Stimulated activated CD4-positive, alpha-beta T cell treated with anti-CD3 and anti-CD28 coated beads, TNF-alpha, amount 100 ng/mL, for 48 hours (primary cell): ENCODE measurements at places on chromosomes 4 and X.

GRCh38 chr4:158671665-158671914, at the start of gene C4orf46:
Gene C4orf46 (minus strand): TSS chr4:158671887. CDS start chr4:158671801, 86 bp downstream.
- no peak for DNase-seq

GRCh38 chr4:179976777-179977176, 2266.4 kb upstream of the TENM3 start:
- no peak for DNase-seq

DNA sequence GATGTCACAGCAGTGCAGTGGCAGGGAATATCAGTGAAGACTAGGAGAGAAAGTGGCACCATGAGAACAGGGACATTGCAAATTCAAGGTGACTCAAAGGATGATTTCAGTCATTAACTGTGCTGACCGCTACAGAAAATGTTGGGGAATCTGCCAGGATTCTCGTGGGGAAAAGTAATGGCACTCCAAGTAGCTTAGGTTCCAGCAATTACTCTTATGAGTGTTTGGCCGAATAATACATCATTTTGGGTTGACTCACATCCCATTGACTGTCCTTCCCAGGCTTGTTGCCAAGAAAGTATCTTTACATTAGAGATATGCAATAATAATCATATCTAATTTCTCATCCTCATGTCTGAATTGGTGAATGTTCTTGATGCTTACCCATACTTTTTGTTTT, 1411.1 kb upstream of the PCDH7 start:
- DNase-seq: no peak

- no peak for DNase-seq
These were observed 92.5 kb upstream of the ENPP6 start for GRCh38 chr4:184310171-184310567.

GRCh38 chr4:24805067-24805466, 9.7 kb downstream of the SOD3 start:
- DNase-seq: no peak

DNA sequence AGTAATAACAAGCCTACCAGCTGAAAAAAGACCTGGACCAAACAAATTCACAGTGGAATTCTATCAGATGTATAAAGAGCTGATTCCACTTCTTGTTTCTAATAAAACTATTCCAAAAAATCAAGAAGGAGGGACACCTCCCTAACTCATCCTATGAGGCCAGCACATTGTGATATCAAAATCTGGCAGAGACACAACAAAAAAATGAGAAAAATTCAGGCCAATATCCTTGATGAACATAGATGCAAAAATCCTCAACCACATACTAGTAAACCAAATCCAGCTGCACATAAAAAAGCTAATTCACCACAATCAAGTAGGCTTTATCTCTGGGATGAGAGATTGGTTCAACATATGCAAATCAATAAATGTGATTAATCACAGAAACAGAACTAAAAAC, 147.9 kb upstream of the NEIL3 start:
- no peak for DNase-seq

- no peak for DNase-seq
These were observed 26.2 kb upstream of the SCRG1 start for GRCh38 chr4:173424899-173425805.

GRCh38 chr4:125826801-125827695, 512.3 kb downstream of the FAT4 start:
- no peak for DNase-seq

- DNase-seq: no peak
These were observed 89.4 kb upstream of the DKK2 start for GRCh38 chr4:107125496-107125895.

DNA sequence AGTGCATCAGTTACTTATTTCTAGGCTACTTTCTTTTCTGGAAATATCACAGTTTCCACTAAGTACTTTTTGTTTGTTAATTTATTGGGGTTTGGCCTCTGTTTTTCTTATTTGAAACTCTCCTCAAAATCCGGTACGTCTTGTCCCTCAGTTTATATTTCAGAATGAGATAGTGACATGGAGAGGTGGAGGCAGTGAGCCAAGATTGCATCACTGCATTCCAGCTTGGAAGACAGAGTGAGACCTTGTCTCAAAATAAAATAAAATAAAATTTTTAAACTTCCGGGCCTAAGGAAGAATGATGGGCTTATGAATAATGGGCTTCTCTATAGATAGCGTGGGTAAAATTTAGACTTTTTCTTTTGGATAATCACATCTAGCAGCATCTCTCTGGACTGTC, 567.8 kb downstream of the TRIML1 start:
- no peak for DNase-seq

DNA sequence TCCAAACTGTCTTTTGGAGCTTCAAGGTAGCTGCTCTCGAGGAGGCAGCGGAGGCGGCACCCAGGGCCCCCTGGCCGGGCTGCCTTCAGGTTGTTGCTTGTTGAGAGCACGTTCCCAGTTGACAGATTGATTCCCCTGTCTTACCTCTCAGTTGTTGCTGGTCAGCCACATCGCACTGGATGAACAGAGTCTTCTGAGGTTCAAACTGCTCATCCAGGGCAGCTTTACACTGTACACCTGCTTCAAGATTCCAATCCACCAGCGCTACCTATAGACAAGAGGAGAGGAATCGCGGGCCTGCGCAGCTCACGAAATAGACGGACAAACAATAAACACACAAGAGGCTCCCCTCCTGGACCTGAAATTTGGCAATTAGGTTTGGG, 497 bp downstream of the HPGD start:
- no peak for DNase-seq

GRCh38 chr4:149166876-149167275, 648.8 kb downstream of the IQCM start:
- no peak for DNase-seq

DNA sequence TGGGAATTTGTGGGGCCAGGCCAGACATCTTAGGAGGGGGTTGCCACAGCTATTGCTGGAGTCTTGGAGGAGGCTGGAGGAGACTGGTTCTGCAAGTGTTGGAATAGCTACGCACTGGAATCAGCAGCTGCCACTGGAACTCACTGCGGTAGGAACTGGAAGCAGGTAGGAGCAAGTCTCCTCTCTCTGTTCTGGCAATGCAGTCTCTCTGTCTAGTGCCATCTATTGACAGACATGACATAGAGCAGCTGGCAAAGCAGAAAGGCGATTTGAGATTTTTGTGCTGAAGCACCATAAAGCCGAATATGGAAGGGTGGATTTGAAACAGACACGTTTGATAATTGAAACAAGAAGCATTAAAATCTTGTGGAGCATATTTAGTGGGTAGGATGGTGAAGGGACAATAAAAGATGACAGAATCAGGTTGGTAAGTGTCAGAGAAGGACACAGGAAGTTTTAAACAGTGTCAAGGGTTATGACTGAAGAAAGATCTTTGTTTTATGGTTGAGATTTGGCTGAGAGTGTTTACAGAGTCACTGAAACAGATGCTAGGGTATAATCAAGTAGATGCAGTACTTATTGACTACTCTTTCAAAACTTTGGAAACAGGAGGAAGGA, 23.5 kb upstream of the SYNPO2 start:
- no peak for DNase-seq

DNA sequence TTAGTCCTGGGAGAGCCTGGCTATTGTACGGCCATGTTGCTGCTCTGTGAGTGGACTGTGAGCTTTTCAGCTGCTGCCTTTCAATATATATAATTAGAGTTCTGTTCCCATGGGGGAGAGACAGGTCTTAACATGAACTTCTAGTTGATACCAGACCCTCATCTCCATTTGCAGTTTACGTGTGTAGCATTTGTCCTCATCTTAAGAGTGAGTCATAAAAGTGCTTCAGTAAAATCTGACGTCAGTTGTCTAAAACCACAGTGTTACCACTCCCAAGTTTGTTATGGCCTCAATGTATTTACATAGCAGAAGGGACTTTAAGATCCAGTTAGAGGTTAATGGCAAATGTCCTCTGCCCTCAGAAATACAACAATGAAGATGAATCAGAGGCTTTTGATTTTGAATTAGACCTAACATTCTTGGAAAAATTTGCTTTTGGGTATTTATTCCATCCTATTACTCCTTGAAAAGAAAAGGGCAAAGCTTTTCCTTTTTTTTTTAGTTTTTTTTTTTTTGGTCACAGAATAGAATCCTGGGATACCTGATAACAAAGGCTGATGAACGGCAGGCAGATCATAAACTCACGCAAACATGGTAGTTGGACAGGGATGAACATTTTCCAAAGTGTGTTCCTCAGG, 38.6 kb downstream of the PHOX2B start:
- DNase-seq: no peak

GRCh38 chr4:67531379-67531962, 13.8 kb downstream of the CENPC start:
- no peak for DNase-seq

- no peak for DNase-seq
These were observed 115.8 kb upstream of the SHISA3 start for GRCh38 chr4:42281324-42282020.

DNA sequence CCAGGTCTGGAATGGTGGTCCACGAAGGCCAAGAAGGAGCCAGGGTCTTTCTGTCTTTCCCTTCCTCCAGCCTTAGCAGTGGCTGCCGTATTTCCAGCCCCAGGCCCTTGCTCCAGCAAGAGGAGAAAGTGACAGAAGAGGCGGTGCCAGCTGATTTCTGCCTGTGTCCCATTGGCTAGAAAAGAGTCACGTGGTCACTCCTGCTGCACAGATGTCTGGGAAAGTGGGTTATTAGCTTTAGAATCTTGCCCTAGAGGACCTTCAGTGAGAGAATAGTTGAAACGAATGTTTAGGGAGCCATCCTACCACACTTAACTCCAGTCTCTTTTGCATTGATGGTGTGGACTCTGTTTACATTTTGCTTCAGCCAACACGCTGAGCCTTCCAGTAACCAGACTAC, 99.3 kb upstream of the BCOR start:
- DNase-seq: no peak

GRCh38 chr4:168487282-168488035, 7.2 kb upstream of the DDX60L start:
- no peak for DNase-seq

DNA sequence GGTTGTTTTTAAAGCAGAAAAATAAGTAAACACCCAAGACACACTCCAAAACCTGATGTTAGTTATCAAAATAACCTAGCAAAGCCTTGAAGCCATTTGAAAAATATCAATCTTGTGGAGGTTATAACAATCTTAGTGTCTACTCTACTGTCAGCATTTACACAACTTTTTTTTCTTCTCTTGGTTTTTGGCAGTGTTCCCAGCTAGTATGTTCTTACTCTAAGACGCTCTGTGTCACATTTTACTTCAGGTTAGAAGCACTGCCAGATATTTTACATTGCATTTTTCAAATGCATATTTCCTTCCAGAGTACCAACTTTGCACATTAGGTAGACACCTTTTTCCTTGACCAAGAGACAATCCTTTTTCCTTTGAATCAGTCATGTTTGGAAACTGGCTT, 114.0 kb upstream of the INPP4B start:
- no peak for DNase-seq

DNA sequence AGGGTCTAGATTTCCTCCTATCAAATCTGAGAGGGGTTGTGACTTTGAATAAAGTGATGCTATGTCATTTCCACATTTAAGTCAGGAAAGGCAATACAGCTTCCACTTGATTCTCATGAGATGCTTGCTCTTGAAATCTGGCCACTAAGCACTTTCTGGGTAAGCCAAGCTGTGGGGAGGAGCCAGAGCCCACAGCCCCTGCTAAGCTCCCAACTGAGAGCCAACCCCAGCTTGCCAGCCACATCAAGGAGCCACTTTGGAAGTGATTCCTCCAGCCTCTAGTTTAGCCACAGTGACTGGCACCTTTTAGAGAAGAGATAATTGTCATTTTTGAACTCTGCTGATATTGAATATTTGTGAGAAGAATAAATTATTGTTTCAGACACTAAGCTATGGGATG, 1441.5 kb upstream of the IGFBP7 start:
- no peak for DNase-seq

GRCh38 chr4:77990456-77990855, 66.7 kb upstream of the FRAS1 start:
- DNase-seq: no peak

GRCh38 chr4:136650541-136651277, 881.6 kb downstream of the PCDH18 start:
- DNase-seq: no peak

- no peak for DNase-seq
These were observed 31.8 kb downstream of the CXCL1 start for GRCh38 chr4:73901031-73901430.

DNA sequence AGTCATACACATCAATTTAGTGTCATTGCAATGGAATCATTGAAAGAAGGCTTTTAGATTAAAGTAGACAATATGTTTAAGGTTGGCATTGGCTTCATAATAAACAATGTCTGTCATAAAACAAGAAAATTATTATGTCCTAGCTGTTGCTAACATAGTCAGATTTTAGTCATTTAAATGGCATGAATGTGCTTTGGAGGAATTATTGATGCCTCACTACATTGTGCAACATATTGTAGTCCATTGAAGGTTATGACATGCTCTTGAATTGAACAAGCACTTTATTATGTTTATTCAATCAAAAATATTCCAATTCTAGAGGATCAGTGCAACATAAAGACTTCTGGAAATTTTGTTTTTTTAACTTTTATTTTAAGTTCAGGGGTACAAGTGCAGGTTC, 489.8 kb upstream of the AMOT start:
- DNase-seq: no peak

- DNase-seq: no peak
These were observed 12.0 kb downstream of the ATP5ME start for GRCh38 chr4:661881-662761.

DNA sequence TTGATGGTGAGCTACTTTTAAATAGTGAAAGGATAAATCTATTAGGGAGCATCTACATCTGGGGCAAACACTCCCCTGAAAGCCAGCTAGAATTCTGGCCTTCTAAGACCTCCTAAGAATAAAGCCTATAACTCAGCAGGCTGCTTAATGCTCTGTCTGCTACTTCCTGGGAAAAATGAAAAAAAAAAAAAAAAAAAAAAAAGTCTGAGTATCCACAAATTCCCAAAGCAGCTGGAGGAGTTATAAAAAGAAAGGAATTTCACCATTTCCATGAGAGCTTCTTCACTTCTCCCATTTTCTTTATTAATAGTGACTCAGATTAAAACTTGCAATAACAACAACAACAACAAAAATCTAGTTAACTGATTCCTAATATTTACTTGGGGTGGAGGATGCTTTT, 511.2 kb downstream of the INPP4B start:
- no peak for DNase-seq

- DNase-seq: no peak
These were observed 37.4 kb upstream of the RXFP1 start for GRCh38 chr4:158484173-158484885.

- DNase-seq: no peak
These were observed 118.5 kb downstream of the VSIG4 start for GRCh38 chrX:65921363-65921762.

- DNase-seq: no peak
These were observed 2.0 kb downstream of the ATP6AP1 start for GRCh38 chrX:154430479-154430878.

DNA sequence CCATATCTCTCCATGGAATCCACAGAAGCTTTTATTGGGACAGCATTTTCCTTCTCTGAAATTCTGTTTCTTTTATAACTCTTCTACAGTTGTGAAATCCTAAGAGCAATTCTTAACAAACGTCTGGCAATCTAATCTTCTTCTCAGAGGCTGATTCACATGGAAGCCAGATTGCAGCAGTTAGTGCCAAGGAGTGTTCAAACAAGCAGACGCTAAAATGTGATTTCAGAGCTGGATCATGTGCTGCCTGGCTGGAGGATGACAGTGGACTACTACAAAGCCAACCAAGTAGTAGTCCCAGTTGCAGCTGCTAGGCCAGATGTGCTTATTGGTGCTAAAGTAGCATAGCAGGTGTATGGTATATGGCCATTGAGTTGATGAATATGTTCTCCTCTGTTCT, 27.7 kb upstream of the GLRB start:
- DNase-seq: no peak
